ENCODE measurements at places on chromosomes 7 and 10.

DNA sequence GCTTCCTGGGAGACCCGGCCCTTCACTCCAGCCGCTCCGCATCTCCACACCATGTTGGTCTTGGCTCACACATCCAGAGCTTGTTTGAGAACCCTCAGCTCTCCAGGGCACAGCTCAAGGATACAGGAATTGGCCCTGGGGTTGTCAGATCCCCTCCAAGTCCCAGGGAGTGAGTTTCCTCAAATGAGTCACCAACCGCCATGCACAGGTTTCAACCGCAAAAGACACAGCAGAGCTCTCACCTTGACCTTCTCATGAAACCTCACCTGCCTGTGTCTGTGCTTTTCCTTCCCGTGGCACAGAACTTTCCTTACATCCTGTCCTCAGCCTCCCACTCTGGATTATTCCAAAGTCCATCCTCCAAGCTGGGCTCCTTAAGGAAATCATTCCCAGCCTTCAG lies 20.6 kb downstream of the AZGP1 start:
- DNase-seq = no peak

DNA sequence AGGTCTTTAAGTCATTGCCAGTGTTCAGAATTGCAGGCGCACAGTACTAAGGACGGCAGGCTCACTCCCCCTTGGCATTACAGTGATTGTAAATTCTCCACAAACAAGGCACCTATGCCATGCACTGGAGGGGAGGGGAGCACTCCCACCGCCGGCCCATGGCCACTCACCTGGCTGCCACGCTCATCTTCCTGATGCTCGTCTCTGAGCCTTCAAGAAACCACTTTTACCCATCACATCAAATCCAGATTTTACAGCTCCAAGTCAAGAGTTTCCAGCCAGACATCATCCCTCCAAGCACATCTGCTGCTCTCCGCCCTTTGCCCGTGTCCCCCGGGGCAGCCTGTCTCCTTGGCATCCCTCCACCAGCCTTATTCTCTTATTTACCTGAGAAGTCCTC lies 350.2 kb upstream of the SHH start:
- no peak for DNase-seq

DNA sequence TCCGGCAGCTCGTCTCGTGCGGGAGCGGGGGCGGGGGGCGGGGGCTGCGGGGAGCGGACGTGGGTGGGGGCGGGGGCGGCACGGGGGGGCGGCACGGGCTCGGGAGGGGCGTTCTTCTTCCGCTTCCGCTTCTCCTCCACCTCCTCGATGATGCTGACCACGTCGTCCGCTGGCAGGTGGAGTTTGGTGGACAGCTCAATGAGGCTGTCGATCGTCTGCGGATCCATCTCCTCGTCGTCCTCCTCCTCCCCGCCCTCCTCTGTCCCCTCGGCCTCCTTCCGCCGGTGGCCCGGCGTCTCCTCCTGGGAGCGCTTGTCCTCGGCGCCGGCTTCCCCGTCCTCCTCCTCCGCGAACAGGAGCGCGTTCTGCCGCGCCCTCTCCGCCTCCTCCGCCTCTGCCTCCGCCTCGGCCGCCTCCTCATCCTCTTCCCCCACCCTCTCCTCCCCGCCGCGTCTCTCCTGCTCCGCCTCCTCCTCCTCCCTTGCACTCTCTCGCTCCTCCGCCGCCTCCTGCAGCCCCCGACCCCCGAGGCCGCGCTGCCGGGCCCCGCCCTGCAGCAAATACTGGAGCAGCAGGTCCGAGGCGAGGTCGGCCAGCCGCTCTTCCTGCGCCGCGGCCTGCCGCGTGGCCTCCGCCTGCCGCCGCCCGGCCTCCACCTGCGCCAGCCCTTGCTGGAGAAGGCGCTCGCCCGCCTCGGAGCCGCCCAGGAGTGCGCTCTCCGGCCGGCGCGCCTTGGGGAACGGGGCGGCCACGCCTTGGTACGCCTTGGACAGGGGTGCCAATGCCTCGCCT lies 1.9 kb downstream of the VGF start:
- peak; percentile 71 for DNase-seq

- no peak for DNase-seq
Observed at GRCh38 chr7:151807846-151808245, 69.1 kb downstream of the PRKAG2 start.

- DNase-seq = no peak
Observed at GRCh38 chr10:33152750-33153149, 181.7 kb downstream of the NRP1 start.
